Lower lobe of right lung (tissue), 2 donors: ENCODE measurements at places on chromosomes 11 and 22. TPM values are rescaled to one million over a fixed set of nuclear protein-coding genes. Genes with fewer than 3 reads are reported as not detected.

GRCh38 chr11:1194977-1195681 is 27.7 kb upstream of the MUC5B start:
- peak; percentile 28 for DNase-seq

DNA sequence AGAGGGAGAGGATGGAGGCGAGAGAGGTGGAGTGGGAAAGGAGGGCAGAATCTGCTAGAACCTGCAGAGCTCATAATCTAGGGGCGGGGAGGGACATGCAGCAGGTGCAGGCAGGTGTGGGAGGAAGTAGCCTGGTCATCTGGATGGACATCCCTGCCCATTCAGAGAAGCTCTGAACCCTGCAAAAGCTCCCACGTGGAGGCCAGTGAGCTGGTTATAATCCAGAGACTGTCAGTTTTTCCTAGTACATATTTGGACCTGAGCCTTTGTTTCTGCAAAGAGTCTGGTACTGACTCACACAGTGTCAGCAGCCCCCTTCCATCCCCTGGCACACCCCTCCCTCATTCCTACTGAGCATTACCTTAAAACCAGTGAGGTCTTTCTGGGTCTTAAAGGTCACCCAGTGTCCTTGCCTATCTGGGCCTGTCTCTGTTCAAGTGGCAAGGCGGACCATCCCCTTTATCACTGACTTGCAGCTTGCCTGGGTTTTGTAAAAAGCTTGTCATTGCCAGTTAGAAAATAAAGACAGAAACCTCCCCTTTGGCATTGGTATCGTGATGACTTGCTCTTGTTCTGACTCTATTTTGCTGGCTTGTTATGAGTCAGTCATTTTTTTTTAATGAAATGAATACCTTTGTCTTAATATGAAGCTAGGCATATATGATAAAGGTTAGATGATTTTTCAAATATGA is 26.1 kb downstream of the PTPRJ start:
- DNase-seq, result no peak

DNA sequence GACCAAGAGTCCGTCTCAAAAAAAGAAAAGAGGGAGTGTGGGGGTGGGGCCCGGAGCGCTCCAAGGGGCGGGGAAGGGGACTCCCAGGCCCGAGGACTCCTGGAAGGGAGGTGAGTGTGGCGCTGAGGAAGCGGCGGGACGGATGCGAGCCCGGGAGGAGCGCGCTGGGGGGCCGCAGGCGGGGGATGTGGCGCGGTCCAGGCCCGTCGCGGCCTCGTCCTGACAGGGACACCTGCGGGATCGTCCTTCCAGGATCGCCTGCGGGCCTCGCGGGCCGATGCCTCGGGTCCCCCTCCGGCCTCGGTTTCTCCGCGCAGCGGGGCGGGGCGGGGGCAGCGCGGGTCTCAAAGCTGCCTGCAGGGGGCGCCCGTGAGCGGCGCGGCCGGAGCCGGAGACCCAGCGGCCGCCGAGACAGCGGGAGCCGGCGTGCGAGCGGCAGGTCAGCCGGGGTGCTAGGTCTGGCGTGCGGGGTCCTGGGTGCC is 3.8 kb upstream of the ADORA2A start:
- DNase-seq, result peak; percentile 82

DNA sequence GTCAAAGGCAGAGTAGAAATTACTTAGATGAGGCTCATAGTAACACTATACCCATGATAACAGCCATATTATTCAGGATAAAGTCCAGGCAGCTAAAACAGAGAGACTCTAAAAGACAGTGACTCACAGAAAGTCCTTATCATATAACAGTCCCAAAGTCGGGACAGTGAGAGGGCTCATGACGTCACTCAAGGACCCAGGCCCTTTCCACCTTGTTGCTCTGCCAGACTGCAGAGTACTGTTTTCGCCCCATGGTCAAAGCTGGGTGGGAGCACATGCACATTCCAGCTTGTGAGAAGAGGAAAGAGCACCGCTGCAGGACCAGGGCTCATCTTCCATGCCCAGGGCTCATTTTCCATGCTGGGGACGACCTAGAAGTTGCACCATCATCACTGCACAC is 29.4 kb upstream of the NUP50 start:
- no peak for DNase-seq

EI24 gene
- 56.8 TPM for total RNA-seq

ANGPTL5 gene
- 0.71 TPM for total RNA-seq

GRCh38 chr11:109401545-109401944 is 20.4 kb upstream of the C11orf87 start:
- no peak for DNase-seq

DNA sequence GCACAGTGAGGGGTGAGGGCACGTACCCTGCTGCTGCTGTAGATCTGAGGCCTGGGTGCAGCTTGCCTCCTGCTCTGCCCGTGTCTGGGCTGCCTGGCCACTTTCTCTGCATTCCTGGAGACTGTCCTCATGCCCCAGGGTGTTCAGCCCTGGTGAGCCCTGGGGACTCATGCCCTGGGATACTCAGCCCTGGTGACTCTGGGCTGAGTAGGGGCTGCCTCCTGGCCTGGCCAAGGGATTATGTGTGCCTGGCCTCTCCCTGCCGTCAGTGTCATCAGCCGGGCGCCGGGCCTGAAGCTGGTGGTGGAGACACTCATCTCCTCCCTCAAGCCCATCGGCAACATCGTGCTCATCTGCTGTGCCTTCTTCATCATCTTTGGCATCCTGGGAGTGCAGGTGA is 94.7 kb downstream of the CACNA1I start:
- no peak for DNase-seq

- no peak for DNase-seq
Measured at GRCh38 chr11:128528294-128528693, 59.1 kb downstream of the ETS1 start.

GPHA2 gene
- not detected for total RNA-seq

GRCh38 chr11:133898770-133899115 is 53.4 kb upstream of the SPATA19 start:
- DNase-seq, result peak; percentile 8

- DNase-seq, result no peak
Measured at GRCh38 chr11:65448418-65449105, 26.0 kb downstream of the NEAT1 start.

DNA sequence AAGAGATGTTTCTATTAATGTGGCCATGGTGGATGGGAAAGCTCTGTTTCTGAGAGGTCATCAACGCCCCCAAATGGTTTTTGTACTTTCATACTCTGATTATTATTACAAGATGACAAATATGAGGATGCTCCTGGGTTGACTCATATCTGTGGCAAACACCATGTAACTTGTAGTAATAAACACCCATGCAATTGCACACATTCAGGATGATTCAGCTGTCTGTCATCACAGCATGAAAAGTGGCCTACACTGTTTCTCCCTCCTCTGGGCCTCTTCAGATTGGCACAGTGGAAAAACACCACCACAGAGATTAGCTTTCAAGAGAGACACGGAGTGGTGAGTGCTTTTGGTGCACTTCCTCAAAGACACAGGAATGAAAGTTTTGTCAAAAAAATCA is 85.4 kb downstream of the MTNR1B start:
- no peak for DNase-seq

DNA sequence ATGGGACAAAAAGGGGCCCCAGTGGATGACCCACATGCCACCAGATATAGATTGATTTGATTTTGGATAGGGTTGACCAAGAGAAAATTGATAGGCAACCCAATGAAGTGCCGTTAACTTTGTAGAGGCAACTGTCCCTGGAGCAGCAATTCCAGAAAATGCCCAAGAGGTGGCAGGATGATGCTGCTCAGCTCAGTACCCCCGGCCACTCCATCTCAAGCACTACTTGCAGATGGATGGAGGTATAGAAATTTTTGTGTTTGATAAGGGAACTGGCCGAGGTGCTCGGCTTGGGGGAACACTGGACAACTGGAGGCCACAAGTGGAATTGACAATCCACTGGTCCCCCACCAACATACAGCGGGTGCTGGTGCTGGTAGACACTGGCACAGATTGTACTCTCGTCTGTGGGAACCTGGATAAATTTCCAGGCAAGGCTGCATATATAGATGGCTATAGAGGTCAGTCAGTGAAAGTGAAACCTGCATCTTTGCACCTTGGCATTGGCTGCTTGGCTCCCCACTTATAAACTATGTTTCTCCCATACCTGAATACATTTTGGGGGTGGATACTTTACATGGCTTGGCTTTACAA is 86.3 kb downstream of the CCDC83 start:
- DNase-seq, result no peak

- DNase-seq, result no peak
Measured at GRCh38 chr11:86488553-86488952, 113.9 kb downstream of the CCDC81 start.

GRCh38 chr11:27392278-27393114 is 29.5 kb upstream of the CCDC34 start:
- DNase-seq, result no peak

DNA sequence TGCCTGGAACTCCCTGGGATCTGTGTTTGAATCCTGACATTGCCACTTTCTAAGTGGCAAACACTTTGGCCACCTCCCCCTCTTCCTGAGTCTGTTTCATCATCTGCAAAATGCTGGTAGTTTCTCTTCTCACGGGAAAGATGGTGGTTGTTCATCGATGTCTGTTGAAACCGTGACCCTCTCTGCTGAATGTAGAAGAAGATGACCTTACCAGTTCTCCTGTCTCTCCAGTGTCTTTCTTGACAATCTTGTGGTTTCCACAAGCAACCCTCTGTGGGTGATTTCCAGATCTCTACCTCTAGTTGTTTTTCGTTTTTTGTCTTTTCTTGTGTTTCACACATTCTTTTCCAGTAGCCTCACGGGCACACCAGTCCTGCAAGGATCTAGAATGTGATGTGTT is 27.5 kb downstream of the ZBTB16 start:
- no peak for DNase-seq

DNA sequence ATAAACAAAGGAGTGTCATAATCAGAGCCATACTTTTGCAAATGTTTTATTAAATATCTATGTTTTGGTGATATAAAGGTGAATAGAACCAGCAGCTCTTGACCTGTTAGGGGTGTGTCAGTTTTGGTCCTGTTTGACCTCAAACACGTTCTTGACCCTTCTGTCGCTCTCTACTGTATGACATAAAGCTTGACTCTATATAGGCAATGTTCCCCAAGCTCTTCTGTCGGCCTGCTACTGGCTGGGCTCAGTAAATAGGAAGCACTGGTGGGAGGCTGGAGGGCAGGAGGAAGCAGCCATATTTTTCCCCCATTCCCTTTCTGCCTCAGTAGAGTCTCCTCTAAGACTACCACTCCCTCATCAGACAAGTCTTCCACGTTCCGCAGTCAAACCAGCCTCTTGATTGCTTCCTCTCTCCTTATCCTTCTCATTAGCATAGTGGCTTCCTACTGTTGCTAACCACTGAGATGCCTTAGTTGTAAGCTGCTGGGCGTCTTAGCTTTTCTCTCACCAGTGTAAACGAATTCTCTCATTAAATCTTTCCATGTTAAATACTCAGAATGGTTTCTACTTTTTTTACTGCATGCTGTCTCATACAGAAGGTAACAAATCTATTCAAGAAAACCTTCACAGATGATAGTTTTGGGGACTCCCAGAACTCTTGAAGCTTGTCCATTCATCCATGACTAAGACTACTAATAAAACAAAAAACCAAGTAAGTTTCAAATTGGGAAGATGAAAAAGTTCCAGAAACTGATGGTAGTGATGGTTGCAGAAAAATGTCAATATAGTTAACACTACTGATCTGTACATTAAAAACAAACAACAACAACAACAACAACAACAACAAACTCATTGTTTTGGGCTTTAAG is 3.3 kb downstream of the NPAT start:
- DNase-seq, result no peak

DNA sequence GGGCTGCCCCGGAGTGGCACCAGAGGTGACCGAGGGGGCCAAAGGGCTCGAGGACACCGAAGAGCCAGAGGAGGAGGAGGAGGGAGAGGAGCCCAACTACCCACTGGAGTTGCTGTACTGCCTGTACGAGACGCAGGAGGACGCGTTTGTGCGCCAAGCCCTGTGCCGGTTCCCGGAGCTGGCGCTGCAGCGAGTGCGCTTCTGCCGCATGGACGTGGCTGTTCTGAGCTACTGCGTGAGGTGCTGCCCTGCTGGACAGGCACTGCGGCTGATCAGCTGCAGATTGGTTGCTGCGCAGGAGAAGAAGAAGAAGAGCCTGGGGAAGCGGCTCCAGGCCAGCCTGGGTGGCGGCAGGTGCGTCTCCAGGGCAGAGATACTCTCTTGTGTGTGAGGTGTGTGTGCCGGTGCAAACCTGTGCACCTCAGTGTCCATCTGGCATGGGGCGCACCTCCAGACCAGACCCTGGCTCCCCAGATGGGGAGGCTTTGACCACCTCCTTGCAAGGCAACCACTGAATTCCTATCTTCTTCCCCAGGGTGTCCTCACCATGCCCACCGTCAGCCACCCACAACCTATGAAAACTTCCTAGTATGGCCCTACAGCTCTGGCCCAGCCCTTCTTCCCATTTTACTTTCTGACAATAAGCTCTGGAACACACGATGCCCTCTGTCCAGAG is 3.4 kb downstream of the NLRP6 start:
- DNase-seq, result no peak

DNA sequence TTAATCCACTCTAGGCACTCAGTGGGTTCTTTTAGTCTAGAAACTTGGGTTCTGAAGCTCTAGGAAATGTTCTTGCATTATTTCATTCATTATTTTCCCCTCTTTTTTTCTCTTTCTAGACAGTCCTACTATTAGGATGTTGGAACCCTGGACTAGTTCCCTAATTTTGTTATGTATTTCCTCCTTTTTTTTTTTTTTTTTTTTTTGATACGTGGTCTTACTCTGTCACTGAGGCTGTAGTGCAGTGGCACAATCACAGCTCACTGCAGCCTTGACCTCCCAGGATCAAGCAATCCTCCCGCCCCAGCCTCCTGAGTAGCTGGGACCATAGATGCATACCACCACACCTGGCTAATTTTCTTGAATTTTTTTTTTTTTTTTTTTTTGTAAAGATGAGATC is 9.4 kb downstream of the UPB1 start:
- no peak for DNase-seq

GRCh38 chr11:33040033-33040861 is 875 bp downstream of the TCP11L1 start:
- DNase-seq, result no peak
